Parietal lobe (tissue), 2 donors: ENCODE measurements at places on chromosomes 2 and 18. TPM values are rescaled to one million over a fixed set of nuclear protein-coding genes. Genes with fewer than 3 reads are reported as not detected.

The IL36RN gene
- not detected for total RNA-seq

The SLC14A1 gene
- total RNA-seq = 0.94 TPM

The SP9 gene
- total RNA-seq = 20.0 TPM

The UCN gene
- not detected for total RNA-seq

The EML4 gene
- 59.5 TPM for total RNA-seq
